ENCODE measurements at places on chromosomes 5 and 9.

DNA sequence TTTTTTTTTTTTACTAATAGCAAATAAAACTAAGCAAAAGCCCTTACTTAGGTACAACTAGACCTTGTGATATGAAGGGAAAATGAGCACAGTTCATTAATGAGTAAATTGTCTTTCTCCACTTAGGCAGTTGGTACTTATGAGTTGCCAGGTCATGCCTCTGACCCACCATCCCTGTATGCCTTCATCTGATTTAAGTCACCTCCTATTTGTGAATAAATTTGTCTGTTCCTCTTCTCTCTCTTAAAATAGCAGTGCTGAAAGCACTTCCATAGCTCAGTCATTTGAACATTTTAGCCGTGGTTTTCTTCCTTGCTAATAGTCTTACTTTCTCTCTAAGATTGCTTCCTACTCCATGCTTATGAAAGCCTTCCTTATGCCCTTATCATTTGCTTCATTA lies 61.4 kb downstream of the SLC44A1 start:
- H3K27me3 ChIP-seq, result no peaks in the 10 kb centered on the region
- no peak overlapping the region for H3K4me3 ChIP-seq
- peaks cover 9% of the 10 kb centered on the region for H3K36me3 ChIP-seq
- H3K27ac ChIP-seq, result peak overlapping the region; percentile 0

DNA sequence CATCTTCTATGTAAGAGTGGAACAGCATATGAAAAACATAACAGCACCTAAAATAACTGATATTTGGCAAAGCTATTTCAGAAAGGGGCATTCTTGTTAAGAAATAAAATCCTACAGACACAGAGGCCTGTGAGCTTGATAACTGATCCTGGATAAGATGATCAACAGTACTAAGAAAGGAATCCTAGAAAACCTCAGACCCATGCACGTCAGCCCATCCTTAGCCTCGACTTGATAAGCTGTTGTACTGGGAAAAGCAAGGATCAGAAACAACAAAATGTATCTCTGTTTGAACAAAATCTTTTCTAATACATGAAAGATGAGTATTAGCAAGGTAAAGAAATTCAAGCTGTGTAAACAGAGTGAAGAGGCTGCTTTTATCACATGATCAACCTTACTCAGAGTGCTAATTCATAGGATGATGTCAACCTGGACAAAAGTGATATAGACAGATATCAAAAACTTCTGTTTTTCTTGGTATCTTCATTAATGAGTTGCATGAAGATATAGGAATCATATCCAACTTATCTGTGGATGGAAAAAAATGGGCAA lies 15.2 kb downstream of the LIFR start:
- no peak overlapping the region for H3K27ac ChIP-seq
- H3K36me3 ChIP-seq, result no peaks in the 10 kb centered on the region
- no peak overlapping the region for H3K4me3 ChIP-seq
- H3K4me1 ChIP-seq, result peaks cover 24% of the 10 kb centered on the region

GRCh38 chr9:112103405-112103804 lies 71.7 kb downstream of the SUSD1 start:
- no peak for DNase-seq
- H3K4me1 ChIP-seq, result peaks cover 5% of the 10 kb centered on the region
- no peak overlapping the region for H3K4me3 ChIP-seq
- H3K27me3 ChIP-seq, result no peaks in the 10 kb centered on the region

DNA sequence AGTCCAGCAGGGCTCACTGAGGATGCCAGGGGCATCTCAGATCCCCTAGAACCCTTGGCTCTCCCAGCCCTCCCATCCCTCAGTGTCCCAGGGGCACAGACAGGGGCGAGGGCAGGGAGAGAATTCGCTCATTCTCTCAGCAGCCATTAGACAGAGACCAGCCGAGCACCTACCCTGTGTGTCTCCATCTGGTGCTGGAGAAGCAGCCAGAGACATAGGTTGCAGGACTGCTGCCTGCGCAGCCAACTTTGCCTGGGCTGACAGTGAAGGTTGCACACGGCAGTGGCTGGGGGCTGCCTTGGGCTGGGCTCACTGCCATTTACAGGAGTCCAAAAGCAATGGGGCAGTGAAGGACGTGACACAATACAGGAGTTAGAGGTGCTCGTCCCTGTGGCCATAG lies 60.9 kb downstream of the OLFM1 start:
- no peak for DNase-seq
- no peaks in the 10 kb centered on the region for H3K4me1 ChIP-seq
- H3K27ac ChIP-seq, result no peak overlapping the region
- H3K4me3 ChIP-seq, result no peak overlapping the region
